ENCODE measurements at places on chromosomes 3 and 15. TPM values are rescaled to one million over a fixed set of nuclear protein-coding genes. Genes with fewer than 3 reads are reported as not detected.

DNA sequence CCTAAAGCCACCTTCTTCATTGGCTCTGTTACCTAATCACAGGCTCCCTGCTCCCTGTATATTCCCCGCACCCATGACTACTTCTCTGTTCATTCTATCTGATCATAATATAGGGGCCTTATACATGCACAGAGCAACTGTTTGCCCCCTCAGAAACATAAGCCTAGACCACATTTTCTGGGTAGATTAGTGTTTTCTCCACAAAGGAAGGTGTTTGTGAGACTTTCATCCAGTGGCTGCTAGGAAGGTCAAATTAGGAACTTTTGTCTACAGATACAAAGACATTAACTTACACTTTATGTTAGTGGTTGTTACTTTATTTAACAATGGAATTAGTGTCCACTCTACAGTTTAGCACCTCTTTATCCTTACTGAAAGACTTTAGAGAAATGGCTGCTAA lies 174.9 kb downstream of the GHSR start:
- no peak for DNase-seq

FMN1 gene
- total RNA-seq: 0.12 TPM

RAB6B gene
- not detected for total RNA-seq

DNA sequence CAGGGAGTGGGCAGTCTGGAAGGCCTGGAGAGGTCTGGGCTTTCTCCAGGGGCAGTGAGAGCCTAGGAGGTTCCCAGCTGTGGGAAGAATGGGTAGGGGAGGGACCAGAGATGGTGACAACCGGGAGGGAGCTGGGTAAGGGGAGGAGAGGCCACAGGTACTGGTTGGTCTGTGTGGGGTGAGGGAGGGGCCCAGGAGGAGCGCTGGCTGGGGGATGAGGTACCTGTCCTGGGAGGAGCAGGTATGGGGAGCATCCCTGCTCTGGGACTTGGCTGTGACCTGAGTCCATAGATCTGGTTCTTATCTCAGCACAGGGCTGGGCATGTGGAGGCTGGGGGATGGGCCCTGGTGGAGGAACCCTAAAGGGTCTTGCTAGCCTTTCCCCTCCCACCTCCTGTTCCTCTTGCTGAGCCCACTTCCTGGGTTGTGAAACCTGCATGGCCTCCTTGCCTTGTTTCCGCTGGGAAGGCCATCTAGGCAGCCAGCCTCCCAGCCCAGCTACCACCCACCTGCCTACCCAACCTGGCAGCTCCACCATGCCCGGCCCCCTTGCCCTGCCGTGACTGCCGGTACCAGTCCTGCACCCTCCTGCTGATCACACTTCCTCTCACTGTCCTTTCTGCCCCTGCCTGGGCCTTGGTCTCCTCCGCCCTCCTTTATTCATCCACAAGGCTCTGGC lies 11.0 kb downstream of the PRKCD start:
- DNase-seq: no peak

- no peak for DNase-seq
These were observed 188.2 kb downstream of the AGBL1 start for GRCh38 chr15:86267892-86268291.

DENND6A gene
- total RNA-seq: 28.1 TPM

LYZL4 gene
- total RNA-seq: not detected

- no peak for DNase-seq
These were observed 24.8 kb upstream of the MEIS2 start for GRCh38 chr15:37125143-37125542.

Data from activated CD4-positive, alpha-beta T cell treated with anti-CD3 and anti-CD28 coated beads, Interleukin-2, amount 10 ng/mL, durations not matched to agents 7 days and 5 days (primary cell).